Stimulated activated CD8-positive, alpha-beta memory T cell treated with anti-CD3 and anti-CD28 coated beads, Interleukin-4, amount 100 ng/mL, for 4 hours (primary cell): ENCODE measurements at places on chromosomes 16 and 17.

DNA sequence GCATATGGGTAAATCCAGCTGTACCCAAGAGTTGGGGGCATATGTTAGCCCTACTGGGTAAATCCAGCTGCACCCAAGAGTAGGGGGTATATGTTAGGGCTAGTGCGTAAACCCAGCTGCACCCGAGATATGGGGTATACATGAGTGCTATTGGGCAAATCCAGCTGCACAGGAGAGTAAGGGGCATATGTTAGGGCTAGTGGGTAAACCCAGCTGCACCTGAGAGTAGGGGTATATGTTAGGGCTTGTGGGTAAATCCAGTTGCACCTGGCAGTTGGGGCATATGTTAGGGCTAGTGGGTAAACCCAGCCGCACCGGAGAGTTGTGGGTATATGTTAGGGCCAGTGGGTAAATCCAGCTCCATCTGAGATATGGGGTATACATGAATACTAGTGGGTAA lies 80.9 kb downstream of the WWOX start:
- DNase-seq, result no peak

- DNase-seq, result no peak
Measured at GRCh38 chr17:20210180-20210579, 201.0 kb downstream of the SPECC1 start.

- no peak for DNase-seq
Measured at GRCh38 chr17:68624381-68624780, 23.2 kb upstream of the FAM20A start.

DNA sequence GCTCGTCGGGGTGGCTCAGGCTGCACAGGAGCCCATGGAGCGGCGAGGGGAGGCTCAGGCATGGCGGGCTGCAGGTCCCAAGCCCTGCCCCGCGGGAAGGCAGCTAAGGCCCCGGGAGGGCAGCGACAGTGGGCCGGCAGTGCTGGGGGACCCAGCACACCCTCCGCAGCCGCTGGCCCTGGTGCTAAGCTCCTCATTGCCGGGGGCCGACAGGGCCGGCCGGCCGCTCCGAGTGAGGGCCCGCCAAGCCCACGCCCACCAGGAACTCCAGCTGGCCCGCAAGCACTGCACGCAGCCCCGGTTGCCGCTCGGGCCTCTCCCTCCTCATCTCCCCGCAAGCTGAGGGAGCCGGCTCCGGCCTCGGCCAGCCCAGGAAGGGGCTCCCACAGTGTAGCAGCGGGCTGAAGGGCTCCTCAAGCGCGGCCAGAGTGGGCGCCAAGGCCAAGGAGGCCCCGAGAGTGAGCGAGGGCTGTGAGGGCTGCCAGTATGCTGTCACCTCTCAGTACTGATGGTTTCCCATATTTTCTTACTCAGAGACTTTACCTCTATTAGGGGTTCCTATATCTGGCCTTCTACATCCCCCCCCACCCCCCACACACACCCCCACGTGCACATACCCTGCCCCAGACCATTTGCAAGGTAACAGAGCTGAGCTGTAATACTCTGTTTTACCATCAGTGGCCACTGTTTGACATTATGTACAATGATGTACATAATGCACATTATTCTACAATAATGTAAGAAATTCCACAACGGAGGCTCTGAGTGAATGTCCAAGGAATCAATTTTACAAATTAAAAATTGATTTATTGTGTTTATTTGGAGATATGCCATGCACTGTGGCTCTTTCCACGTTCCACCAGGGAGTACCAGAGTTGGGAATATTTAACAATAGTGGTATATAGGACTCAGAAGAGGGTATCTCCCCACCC lies 3.7 kb upstream of the VAT1L start:
- no peak for DNase-seq

GRCh38 chr17:38636054-38636453 lies 30.3 kb upstream of the SRCIN1 start:
- no peak for DNase-seq

- no peak for DNase-seq
Measured at GRCh38 chr16:73433731-73434307, 385.9 kb upstream of the ZFHX3 start.

GRCh38 chr16:76661691-76662235 lies 384.6 kb downstream of the CNTNAP4 start:
- no peak for DNase-seq

DNA sequence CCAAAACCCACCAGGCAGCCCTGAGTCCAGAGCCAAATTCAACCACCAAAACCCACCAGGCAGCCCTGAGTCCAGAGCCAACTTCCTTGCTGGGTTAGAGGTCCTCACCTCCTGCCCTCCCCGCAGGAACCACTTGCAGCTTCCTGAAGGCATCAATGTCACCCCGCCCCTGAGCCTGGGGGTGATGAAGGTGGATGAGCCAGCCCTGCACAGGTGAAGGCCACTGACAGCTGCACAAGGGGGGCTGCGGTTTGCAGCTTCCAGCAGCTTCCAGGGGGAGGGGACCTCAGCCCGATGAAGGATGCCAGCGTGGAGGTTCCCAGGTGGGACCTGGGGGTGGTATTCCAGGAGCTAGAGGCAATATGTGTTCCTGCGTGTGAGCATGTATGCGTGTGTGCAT lies 7.6 kb upstream of the CSNK1D start:
- DNase-seq, result no peak

DNA sequence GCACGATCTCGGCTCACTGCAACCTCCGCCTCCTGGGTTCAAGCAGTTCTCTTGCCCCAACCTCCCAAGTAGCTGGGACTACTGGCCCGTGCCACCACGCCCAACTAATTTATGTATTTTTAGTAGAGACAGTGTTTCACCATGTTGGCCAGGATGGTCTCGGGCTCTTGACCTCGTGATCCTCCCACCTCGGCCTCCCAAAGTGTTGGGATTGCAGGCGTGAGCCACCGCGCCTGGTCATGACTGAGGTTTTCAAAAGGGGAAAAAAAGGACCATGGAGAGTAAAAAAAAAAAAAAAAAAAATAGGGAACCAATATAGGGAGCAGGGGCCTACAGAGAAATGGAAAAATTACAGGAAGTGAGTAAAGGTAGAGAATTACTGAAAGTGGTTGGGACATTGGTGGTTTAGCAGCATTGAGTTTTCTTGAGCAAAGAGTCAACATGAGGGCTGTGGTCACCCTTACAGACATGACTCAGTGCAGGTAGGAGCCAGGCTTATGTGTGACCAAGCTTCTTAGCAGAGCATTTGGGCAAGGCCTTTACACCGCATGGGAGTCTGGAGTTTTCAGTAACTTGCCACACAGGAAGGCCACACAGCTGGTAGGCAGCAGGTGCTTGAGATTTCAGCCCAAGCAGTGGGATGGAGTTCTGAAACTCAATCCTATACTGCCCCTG lies 447.3 kb downstream of the HS3ST3B1 start:
- DNase-seq, result no peak

DNA sequence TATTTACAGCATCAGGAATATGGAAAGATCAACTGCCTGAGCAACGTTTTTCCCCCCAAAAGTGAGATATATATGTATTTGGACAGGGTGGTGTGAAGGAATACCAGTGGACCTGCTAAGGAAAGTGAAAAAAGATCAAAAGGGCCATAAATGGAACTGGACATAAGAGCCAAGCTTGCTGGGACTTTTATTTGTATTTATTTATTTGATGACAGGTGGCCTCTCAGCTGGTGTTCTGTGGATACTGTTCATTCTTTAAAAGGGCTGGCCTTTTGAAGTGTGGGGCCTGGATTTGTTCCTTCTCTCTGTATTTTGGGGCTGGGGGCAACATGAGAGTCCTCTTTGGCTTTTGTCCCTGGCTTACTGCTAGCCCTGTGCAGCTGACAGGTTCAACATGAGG lies 306.6 kb upstream of the N4BP1 start:
- DNase-seq, result no peak
